ENCODE measurements at places on chromosomes 12 and 14.
A peak's percentile ranks its signal among the peaks of the same experiment; 100 is the strongest.

DNA sequence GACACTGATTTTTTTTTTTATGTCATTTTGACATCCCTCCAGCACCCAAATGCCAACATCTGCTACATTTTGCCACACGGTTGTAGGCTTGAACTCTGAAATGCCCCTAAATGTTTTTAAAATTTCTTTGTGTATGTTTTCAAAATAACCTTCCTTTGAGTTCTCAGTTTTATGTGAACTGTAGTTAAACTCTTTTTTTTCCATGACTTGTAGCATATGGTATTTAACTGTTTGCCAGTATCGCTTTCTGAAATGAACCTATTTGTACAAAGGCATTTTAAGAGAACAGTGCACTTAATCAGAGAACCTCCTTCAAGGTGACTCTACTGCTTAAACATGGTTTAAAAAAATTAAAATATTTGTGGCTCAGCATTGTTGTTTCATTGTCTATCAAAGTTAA is 61.5 kb downstream of the PDE3A start:
- no peaks in the 10 kb centered on the region for H3K4me1 ChIP-seq
- no peak overlapping the region for H3K27ac ChIP-seq
- no peaks in the 10 kb centered on the region for H3K36me3 ChIP-seq
- H3K4me3 ChIP-seq = no peak overlapping the region

GRCh38 chr12:57459750-57460467 is at the start of gene GLI1:
GLI1 (plus strand) TSS chr12:57459785; CDS start chr12:57463692, 3,907 bp downstream.
- no peaks in the 10 kb centered on the region for H3K27me3 ChIP-seq
- no peaks in the 10 kb centered on the region for H3K36me3 ChIP-seq
- no peak for DNase-seq
- peaks cover 3% of the 10 kb centered on the region for H3K4me1 ChIP-seq

DNA sequence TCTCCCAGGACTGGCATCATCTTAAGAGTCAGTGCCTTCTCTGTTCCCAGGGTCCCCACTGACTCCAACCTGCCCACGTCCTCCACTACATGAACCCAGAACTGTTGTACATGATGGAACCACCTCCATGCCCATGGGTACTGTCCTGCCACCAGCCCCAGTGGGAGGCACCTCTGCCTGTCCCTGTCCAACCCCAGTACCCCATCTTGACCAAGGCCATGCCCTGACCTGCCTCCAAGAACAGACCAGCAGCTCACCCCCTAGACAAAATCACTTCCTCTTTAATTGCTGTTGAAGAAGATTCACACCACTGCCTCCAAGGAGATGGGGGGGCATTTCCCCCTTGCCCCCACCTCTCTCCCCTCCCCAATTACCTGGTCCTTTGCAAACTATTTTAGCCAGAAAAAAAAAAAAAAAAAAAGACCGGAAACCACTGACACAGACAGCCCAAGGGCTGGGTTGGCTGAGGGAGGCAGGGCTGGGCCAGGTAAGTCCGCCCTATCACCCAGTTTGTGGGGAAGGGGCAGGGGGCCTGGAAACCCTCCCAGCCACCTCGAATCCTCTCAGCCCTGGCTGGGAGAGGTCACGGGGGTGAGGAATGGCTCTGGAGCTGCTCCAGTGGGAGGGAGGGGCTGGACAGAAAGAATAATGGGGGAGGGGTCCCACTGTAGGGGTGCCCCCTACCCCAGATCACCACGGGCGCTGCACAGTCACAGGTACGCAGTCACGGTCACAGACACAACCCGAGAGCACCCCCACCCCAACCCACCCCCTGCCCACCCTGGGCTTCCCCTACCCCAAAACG is 13.4 kb downstream of the AGAP2 start:
- no peaks in the 10 kb centered on the region for H3K4me1 ChIP-seq
- no peaks in the 10 kb centered on the region for H3K27me3 ChIP-seq
- H3K4me3 ChIP-seq = no peak overlapping the region
- no peak for DNase-seq

- no peaks in the 10 kb centered on the region for H3K36me3 ChIP-seq
- DNase-seq = no peak
- peaks cover 4% of the 10 kb centered on the region for H3K27me3 ChIP-seq
- no peak overlapping the region for H3K27ac ChIP-seq
- no peak overlapping the region for H3K4me3 ChIP-seq
- H3K4me1 ChIP-seq = no peaks in the 10 kb centered on the region
These were observed 3.9 kb downstream of the RNASE11 start for GRCh38 chr14:20583908-20584307.

DNA sequence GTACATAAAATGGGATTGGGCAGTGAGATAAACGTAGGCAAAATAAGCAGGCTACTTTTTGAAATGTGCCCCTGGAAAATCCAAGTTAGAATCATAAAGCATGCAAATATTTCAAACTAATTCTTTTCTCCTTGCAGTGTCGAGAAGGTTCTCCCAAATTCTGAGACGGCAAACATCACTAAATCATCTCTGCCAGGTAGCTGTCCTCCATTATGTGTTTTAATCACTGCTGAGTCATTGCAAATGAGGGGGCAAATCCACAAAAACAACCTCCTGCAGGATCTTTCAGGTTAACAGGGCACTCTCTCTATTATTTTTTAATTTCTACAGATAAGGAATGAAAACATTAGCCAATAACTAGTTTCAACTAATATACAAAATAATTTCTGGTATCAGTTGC is 63.2 kb upstream of the RIC8B start:
- H3K36me3 ChIP-seq = no peaks in the 10 kb centered on the region
- no peaks in the 10 kb centered on the region for H3K27me3 ChIP-seq
- no peak overlapping the region for H3K4me3 ChIP-seq
- H3K4me1 ChIP-seq = no peaks in the 10 kb centered on the region

GRCh38 chr14:105889666-105890473 is 363.5 kb downstream of the TMEM121 start:
- H3K4me1 ChIP-seq = no peaks in the 10 kb centered on the region
- no peaks in the 10 kb centered on the region for H3K27me3 ChIP-seq
- no peak overlapping the region for H3K27ac ChIP-seq
- H3K4me3 ChIP-seq = no peak overlapping the region
- no peaks in the 10 kb centered on the region for H3K36me3 ChIP-seq

DNA sequence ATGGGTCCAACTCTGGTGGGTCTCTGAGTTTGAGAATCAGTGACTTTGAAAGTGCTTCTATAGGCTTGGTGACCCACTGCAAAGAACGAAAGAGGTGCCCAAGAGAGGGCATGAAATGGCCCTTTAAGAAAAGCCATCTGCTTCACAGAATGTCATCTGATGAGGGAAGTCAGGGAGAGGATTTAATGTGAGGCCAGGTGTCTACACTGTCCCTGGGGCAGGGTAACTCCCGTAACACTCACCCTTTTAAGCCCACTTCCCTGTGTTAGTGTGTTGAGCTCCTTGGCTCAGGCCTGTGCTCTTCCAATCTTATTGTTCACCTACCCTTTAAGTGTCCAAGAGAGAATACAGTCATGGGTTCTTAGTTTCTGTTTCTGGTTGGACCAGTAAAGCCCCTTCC is 16.4 kb upstream of the SRSF5 start:
- H3K27ac ChIP-seq = no peak overlapping the region
- no peak for DNase-seq
- H3K36me3 ChIP-seq = no peaks in the 10 kb centered on the region
- H3K27me3 ChIP-seq = no peaks in the 10 kb centered on the region
- H3K4me3 ChIP-seq = no peak overlapping the region

- H3K4me1 ChIP-seq = no peaks in the 10 kb centered on the region
- peak overlapping the region; percentile 63 for H3K27ac ChIP-seq
- no peak overlapping the region for H3K4me3 ChIP-seq
- H3K36me3 ChIP-seq = no peaks in the 10 kb centered on the region
These were observed 161.8 kb upstream of the SLC38A2 start for GRCh38 chr12:46534327-46534840.

- H3K27me3 ChIP-seq = no peaks in the 10 kb centered on the region
- no peak within 1 kb of the TSS for H3K4me3 ChIP-seq
- no peak within 1 kb of the TSS for H3K27ac ChIP-seq
- no peaks in the 10 kb centered on the region for H3K36me3 ChIP-seq
- peak; percentile 28 for DNase-seq
These were observed at the start of gene SVOP for GRCh38 chr12:109020796-109021380. SVOP (minus strand) TSS chr12:109021068; CDS start chr12:109020868, 200 bp downstream.

DNA sequence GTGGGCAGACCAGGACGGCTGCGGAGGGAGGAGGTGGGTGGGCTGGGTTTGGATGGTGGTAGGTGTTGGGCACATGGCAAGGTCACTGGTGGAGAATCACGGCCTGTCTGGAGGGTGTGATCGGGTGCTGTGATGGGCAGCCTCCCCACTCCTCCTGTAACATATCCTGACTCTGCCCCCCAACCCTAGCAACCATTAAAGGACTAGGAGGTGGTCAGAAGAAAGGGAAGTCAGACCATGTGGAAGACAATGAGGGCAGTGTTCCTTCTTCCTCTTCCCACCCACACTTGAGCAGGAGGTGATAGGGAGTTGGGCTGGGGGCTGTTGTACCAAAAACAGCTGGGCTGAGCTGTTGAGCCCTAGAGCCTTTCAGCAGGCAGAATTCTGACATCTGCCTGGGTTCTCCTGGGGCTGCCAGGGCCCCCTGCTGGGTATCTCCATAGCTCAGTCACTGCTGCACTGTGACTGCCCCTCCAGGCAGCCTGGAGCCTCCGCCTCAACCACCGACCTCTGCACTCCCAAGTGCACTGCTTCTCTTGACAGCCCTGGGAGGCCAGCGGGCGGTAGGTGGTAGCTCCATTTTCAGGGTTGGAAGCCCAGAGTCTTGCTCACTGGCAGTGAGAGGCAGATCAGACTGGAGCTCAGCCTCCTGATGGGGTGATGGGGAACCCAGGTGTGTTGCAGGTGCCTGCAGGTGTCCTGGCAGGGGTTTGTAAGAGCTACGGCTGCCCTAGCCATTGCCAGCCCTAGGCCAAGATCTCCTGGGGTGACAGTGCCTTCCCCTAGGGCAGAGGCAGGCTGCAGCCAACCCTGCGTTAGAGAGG is 15.4 kb downstream of the VASH1 start:
- no peak overlapping the region for H3K4me3 ChIP-seq
- no peak for DNase-seq
- peaks cover 3% of the 10 kb centered on the region for H3K4me1 ChIP-seq
- no peaks in the 10 kb centered on the region for H3K36me3 ChIP-seq

GRCh38 chr12:23221066-23221465 is 596.1 kb downstream of the ETNK1 start:
- H3K36me3 ChIP-seq = no peaks in the 10 kb centered on the region
- DNase-seq = no peak
- no peak overlapping the region for H3K27ac ChIP-seq
- no peak overlapping the region for H3K4me3 ChIP-seq
- no peaks in the 10 kb centered on the region for H3K4me1 ChIP-seq

DNA sequence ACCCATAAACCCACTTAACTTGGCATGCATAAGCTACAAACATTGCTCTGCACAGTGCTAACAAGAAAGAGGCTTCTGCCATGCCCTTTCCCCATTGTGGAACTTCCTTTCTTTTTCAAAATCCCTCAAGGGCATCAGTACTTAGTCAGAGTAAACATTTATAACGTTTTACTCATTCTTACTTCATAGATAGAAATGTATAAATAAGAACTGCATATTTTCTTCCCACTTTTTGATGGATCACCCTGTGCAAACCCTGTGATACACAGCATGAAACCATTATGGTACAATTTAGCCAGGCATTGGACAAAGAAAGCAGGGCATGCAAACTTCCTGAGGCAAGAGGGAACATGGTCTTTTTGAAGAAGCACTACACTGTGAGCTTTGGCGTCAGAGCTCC is 113.8 kb upstream of the FOXG1 start:
- H3K27ac ChIP-seq = no peak overlapping the region
- no peaks in the 10 kb centered on the region for H3K4me1 ChIP-seq
- no peak overlapping the region for H3K4me3 ChIP-seq

- H3K36me3 ChIP-seq = no peaks in the 10 kb centered on the region
- H3K4me3 ChIP-seq = no peak overlapping the region
- DNase-seq = no peak
- H3K4me1 ChIP-seq = no peaks in the 10 kb centered on the region
- H3K27me3 ChIP-seq = no peaks in the 10 kb centered on the region
- H3K27ac ChIP-seq = no peak overlapping the region
These were observed 152.2 kb upstream of the PARP11 start for GRCh38 chr12:4025181-4026019.

DNA sequence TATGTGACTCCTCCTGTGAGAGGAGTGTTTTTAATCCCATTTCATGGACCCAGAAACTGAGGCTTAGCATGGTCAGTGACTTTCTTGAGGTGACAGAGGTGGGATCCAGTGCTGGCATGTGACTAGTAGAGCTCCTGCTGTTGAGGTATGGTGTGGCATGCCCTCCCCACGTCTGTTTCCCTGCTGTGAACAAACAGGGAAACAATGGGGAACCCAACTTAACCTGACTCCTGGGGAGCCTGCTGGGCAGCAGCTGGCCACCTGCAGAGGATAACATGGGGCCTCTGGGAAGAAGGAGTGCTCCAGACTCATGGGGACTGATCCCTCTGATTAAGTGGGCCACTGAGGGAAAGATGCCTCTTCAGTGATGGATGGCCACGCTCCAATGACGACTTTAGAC is 114.0 kb downstream of the BEGAIN start:
- H3K27me3 ChIP-seq = no peaks in the 10 kb centered on the region
- no peaks in the 10 kb centered on the region for H3K36me3 ChIP-seq
- H3K27ac ChIP-seq = no peak overlapping the region
- no peak for DNase-seq

GRCh38 chr14:39097159-39097558 is 5.9 kb downstream of the SEC23A start:
- H3K4me1 ChIP-seq = no peaks in the 10 kb centered on the region
- no peaks in the 10 kb centered on the region for H3K27me3 ChIP-seq
- no peaks in the 10 kb centered on the region for H3K36me3 ChIP-seq
- DNase-seq = no peak
- no peak overlapping the region for H3K4me3 ChIP-seq

DNA sequence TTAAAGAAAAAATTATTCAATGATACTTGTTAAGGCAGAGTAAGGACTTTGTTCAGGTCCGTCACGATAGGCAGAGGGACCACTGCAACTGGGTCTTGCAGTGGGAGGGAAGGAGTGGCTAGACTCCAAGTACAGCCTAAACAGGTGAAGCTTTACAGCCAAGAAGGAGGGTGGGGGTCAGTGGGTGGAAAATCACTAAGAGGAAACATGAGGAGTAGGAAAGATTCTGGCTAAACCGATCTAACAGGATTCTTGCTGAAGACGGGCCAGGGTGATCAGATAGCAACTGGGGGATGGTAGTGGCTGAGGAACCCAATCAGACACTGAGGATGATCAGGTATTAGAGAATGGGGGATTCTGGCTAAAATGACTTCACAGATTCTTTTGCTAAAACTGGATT is 100.2 kb downstream of the TTC7B start:
- H3K36me3 ChIP-seq = no peaks in the 10 kb centered on the region
- no peaks in the 10 kb centered on the region for H3K27me3 ChIP-seq
- DNase-seq = no peak
- H3K4me1 ChIP-seq = peaks cover 8% of the 10 kb centered on the region
- H3K27ac ChIP-seq = no peak overlapping the region

DNA sequence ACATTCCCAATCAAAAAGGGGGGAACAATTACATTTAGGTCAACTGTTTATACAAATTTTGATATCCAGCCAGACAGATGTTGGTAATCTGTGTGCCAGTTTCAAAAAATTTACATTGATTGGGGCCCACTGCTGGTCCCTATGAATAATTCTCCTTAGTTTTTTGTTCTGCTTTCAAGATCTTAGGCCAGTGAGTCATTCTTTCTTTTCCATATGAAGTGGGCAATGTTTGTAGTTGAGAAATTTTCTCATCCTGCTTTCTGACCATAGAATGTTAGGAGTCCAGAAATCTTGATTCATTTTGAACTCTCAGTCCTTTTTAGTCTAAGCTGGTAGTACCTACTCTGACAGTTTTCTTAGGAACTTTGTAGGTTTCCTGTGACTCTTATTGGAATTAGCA is 244.3 kb downstream of the DIO2 start:
- no peak for DNase-seq
- H3K27me3 ChIP-seq = no peaks in the 10 kb centered on the region
- H3K36me3 ChIP-seq = no peaks in the 10 kb centered on the region
- H3K27ac ChIP-seq = no peak overlapping the region

All from uterus (tissue), 4 donors.